ENCODE measurements at places on chromosomes 2 and 18. TPM values are rescaled to one million over a fixed set of nuclear protein-coding genes. Genes with fewer than 3 reads are reported as not detected.

Gene POTEI
- total RNA-seq, result not detected

- no peak for DNase-seq
- H3K27me3 ChIP-seq, result peaks cover 5% of the 10 kb centered on the region
- H3K4me3 ChIP-seq, result no peak overlapping the region
- H3K36me3 ChIP-seq, result no peaks in the 10 kb centered on the region
- no peak overlapping the region for H3K27ac ChIP-seq
- H3K4me1 ChIP-seq, result no peaks in the 10 kb centered on the region
These were observed 80.5 kb downstream of the RDH14 start for GRCh38 chr2:18479947-18480369.

- H3K4me3 ChIP-seq, result no peak overlapping the region
- no peaks in the 10 kb centered on the region for H3K4me1 ChIP-seq
- DNase-seq, result no peak
- H3K36me3 ChIP-seq, result no peaks in the 10 kb centered on the region
- no peaks in the 10 kb centered on the region for H3K27me3 ChIP-seq
- H3K27ac ChIP-seq, result no peak overlapping the region
These were observed 157.6 kb downstream of the ARL6IP6 start for GRCh38 chr2:152875701-152876695.

DNA sequence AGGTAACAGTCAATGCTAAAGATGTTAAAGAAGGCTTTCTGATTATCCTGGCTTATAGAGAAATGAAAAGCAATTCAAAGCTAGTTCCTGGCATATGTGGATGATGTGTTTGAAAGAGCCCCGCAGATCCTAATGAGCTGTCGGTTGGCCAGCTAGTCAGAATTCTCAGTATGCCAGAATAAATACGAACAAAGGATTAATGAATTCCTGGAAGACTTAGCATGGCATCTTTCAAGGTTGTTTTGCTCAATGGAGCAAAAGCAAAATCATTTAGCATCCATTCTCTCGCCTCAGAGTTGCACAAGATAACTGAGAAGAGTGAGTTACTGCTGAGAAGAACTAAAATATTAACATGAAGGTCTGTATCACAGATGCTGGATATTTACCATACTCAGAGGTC lies 307.6 kb downstream of the RIT2 start:
- no peak for DNase-seq
- no peak overlapping the region for H3K27ac ChIP-seq
- H3K4me3 ChIP-seq, result no peak overlapping the region
- no peaks in the 10 kb centered on the region for H3K4me1 ChIP-seq

DNA sequence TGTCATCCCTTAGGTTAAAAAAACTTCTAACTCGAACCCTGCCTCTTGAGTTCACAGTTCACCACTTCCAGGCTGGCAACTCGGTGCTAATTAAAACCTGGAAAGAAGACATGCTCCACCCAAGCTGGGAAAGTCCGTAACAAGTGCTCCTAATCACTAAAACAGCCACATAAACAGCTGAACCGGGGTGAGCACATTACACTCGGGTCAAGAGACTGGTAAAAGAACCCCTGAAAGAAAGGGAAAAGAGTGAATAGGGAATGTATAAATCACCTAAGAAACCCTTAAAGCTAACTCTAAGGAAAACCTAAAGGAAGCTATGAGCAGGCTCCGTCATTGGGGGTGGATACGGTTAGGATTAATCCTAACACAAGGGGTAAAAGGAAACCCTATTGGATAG lies 102.0 kb downstream of the HIBCH start:
- no peak overlapping the region for H3K27ac ChIP-seq
- H3K27me3 ChIP-seq, result no peaks in the 10 kb centered on the region

Gene CCBE1
- total RNA-seq, result not detected

Gene IFIH1
- 32.1 TPM for total RNA-seq

GRCh38 chr2:117820444-117820843 lies 6.0 kb downstream of the DDX18 start:
- no peak overlapping the region for H3K4me3 ChIP-seq
- H3K4me1 ChIP-seq, result peaks cover 6% of the 10 kb centered on the region
- no peak for DNase-seq
- H3K27me3 ChIP-seq, result no peaks in the 10 kb centered on the region

DNA sequence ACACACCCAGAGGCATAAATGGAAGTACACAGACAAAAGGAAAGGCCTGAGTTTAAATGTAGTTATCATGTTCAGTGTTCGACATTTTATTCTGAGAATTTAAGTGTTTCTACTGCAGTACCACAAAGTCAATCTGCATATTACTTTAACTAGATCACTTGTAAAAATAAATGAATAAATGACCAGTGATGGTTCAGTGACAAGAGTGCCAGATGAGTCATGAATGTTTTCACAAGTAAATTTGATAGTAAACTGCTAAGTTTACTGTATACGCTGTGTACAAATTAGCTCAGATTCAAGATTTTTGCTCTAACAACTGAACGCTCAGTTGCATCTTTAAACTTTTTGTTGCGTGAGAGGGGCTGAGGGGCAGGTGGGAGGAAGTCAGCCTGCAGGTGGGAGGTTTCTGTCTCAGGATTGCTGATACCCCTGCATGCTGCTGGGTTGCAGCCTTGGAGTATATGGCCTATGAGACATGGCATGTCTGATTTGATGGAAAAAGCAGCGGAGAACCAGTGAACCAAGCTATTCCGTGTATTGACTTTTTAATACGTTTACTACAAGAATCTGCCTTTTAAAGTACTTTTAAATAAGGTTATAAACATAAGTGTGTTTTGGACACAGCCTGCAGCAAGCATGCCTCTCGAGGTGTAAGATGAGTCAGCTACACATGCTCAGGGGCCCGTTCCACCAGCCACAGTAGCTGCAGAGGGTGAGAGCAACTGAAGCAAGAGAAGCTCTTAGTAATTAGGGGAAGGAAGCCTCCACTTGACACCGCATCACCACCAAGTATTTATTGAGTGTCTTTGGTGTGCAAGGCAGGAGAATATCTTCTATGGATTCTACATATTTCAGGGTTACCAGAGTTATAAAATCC lies 245.1 kb downstream of the NEDD4L start:
- no peaks in the 10 kb centered on the region for H3K27me3 ChIP-seq
- no peak for DNase-seq
- H3K4me3 ChIP-seq, result no peak overlapping the region
- H3K36me3 ChIP-seq, result no peaks in the 10 kb centered on the region
- no peaks in the 10 kb centered on the region for H3K4me1 ChIP-seq

GRCh38 chr2:142241016-142241415 lies 110.2 kb upstream of the LRP1B start:
- no peaks in the 10 kb centered on the region for H3K36me3 ChIP-seq
- no peak overlapping the region for H3K4me3 ChIP-seq
- H3K27ac ChIP-seq, result no peak overlapping the region
- H3K4me1 ChIP-seq, result no peaks in the 10 kb centered on the region

Gene BOLL
- not detected for total RNA-seq

DNA sequence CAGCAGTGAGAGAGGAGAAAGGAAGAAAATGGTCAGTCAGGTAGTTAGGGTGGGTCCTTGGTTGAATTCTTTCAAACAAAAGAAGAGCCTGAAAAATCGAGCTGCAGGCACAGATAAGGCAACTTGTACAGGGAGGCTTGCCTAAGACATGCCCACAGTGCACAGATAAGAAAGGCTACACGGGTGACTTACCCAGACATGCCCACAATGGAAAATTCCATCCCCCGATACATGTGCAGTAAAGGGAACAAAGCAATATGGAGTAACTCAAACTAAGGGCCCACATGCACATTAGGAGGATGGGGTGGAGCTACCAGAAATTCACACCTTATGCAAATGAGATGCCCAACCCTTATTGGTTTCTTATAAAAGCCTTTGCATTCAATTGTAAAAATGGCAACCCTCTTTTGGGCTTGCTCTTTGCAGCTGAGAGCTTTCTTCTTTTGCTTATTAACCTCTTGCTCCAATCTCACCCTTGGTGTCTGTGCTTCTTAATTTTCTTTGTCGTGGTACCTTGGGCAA lies 110.3 kb upstream of the RMP24 start:
- no peak overlapping the region for H3K4me3 ChIP-seq
- H3K27me3 ChIP-seq, result no peaks in the 10 kb centered on the region
- no peak for DNase-seq
- H3K27ac ChIP-seq, result no peak overlapping the region
- no peaks in the 10 kb centered on the region for H3K4me1 ChIP-seq

Gene TFCP2L1
- total RNA-seq, result 0.17 TPM

Gene RAB17
- total RNA-seq, result not detected

GRCh38 chr2:52395912-52396311 lies 1364.0 kb upstream of the NRXN1 start:
- H3K4me1 ChIP-seq, result no peaks in the 10 kb centered on the region
- DNase-seq, result no peak
- H3K27me3 ChIP-seq, result no peaks in the 10 kb centered on the region
- no peak overlapping the region for H3K27ac ChIP-seq
- no peaks in the 10 kb centered on the region for H3K36me3 ChIP-seq

DNA sequence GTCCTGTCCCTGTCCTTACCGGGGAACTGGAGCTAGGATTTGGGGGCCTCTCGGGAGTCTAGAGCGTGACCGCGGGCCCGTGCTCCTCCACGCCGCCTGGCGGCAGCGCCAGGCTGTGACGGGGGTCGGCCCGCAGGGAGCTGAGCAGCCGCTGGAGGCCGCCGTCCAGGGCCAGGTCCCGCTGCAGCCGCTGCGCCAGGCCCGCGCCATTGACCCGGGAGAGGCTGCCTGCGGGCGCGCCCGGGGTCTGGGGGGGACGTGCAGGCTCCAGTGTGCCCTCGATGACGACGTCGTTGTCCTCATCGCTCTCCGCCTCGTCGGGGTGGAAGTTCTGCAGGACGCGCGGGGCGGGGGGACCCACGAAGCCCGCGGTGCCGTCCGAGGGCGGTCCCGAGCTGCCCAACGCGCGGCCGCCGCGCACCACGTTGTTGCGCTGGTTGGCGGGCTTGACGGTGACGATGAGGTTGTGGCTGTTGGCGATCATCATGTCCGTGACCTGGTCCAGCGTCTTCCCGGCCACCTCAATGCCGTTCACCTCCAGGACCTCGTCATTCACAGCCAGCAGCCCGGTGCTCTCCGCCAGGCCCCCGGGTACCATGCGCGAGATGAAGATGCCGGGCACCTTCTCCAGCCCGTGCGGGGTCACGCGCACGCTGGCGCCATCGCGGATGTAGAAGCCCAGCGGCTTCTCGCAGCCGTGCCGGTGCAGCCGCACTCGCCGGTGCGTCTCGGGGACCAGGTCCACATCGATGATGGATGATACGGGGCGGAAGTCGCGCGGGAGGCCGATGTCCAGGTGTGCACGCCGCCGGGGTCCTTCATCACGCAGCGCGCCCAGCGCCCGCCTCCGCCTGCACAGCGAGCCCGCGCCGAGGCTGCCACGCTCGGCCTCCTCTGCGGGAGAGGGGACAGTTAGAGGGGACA lies 50.9 kb downstream of the ADNP2 start:
- peaks cover 14% of the 10 kb centered on the region for H3K27me3 ChIP-seq
- peak overlapping the region; percentile 19 for H3K4me3 ChIP-seq
- no peaks in the 10 kb centered on the region for H3K36me3 ChIP-seq

Gene PIEZO2
- not detected for total RNA-seq

DNA sequence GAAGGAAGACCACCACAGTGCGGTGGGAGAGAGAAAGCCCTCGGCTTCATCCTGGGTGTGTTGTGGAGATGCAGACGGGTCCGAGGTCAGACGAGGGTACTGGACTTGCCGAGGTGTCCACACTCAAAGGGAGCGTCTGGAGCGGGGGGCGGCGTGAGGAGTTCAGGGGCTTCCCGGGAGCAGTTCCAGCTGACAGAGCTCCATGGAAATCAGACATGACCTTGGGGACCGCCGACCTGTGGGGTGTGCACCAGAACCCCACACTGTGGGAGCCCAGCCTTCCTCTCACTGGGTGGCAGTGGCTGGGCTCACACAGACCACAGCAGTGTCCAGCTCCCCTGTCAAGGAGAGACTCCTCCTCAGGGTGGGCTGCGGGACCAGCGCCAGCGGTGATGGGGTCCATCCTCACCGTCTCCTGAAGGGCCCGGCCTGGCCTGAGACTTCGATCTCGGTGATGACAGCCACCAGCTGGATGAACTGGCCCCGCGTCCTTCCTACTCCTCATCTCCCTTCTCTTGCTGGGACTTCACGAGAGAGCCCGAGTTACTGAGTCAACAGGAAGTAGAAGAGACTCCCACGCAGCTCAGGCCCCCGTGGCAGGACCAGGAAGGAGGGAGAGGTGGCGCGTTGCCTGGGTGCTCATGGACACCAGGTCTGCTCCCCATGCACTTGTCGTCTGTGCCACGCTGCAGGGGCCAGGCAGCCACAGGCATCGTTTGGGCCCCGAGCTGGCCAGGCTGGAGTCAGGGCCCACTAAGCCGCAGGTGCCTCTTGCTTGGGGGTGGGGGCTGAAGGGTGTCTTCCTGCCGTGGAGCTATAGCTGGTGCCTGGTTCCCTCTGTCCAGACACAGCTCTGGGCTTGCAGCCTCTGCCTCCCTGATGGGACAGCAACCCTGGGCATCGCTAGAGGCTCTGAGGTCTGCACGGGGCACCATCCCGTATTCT lies 101.9 kb upstream of the CTDP1 start:
- H3K4me3 ChIP-seq, result no peak overlapping the region
- no peak overlapping the region for H3K27ac ChIP-seq
- H3K4me1 ChIP-seq, result peaks cover 27% of the 10 kb centered on the region
- DNase-seq, result no peak
- H3K36me3 ChIP-seq, result no peaks in the 10 kb centered on the region

- H3K4me3 ChIP-seq, result no peak overlapping the region
- H3K36me3 ChIP-seq, result peaks cover 60% of the 10 kb centered on the region
- H3K4me1 ChIP-seq, result peaks cover 41% of the 10 kb centered on the region
- H3K27me3 ChIP-seq, result no peaks in the 10 kb centered on the region
- DNase-seq, result peak; percentile 78
- H3K27ac ChIP-seq, result no peak overlapping the region
These were observed 133.9 kb downstream of the MAP4K4 start for GRCh38 chr2:101831351-101831865.

Gene PLCD4
- 0.77 TPM for total RNA-seq

Gene KLHL29
- total RNA-seq, result 2.5 TPM

- no peaks in the 10 kb centered on the region for H3K4me1 ChIP-seq
- no peaks in the 10 kb centered on the region for H3K27me3 ChIP-seq
- no peaks in the 10 kb centered on the region for H3K36me3 ChIP-seq
- no peak overlapping the region for H3K4me3 ChIP-seq
- H3K27ac ChIP-seq, result no peak overlapping the region
These were observed 31.9 kb upstream of the C1GALT1C1L start for GRCh38 chr2:43708178-43708577.

DNA sequence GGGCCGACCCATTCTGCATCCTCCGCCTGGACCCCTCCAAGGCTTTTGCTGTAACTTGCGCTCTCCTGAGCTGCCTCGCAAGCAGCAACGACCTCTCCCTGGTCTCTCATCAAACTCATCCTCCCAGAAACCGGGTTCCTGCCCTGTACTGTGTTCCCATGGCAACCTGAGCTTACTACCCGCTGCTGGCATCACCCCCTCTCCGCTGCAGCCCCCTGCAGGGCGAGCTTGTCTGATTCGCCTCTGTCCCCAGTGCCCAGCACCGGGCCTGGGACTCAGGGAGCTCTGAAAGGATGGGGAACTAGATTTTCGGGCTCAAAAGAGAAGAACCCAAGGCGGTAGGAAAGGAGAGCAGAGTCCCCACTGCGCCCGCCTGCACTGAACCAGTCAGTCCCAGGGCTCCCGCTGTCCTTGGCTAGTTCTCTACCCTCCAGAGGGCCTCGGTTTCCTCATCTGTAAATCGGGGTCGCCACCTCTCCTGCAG lies 463 bp downstream of the HS1BP3 start:
- peak; percentile 60 for DNase-seq
- H3K36me3 ChIP-seq, result peaks cover 4% of the 10 kb centered on the region
- peak overlapping the region; percentile 82 for H3K27ac ChIP-seq
- H3K27me3 ChIP-seq, result no peaks in the 10 kb centered on the region

Measured in CD4-positive, alpha-beta T cell (primary cell).